ENCODE measurements at places on chromosomes 13 and 19. TPM values are rescaled to one million over a fixed set of nuclear protein-coding genes. Genes with fewer than 3 reads are reported as not detected.

The PSG11 gene
- polyA plus RNA-seq, result not detected

The ZNF728 gene
- not detected for polyA plus RNA-seq

The TMEM145 gene
- 2.2 TPM for polyA plus RNA-seq

- no peak overlapping the region for H3K4me3 ChIP-seq
- no peaks in the 10 kb centered on the region for H3K4me1 ChIP-seq
- no peaks in the 10 kb centered on the region for H3K36me3 ChIP-seq
- DNase-seq, result no peak
Observed at GRCh38 chr19:11658970-11659369, 61.7 kb downstream of the ZNF627 start.

- no peak overlapping the region for H3K4me3 ChIP-seq
- no peaks in the 10 kb centered on the region for H3K27me3 ChIP-seq
- H3K36me3 ChIP-seq, result no peaks in the 10 kb centered on the region
- H3K27ac ChIP-seq, result peak overlapping the region; percentile 38
Observed at GRCh38 chr13:41547251-41548000, 90.1 kb downstream of the RGCC start.

- no peak overlapping the region for H3K27ac ChIP-seq
- no peak for DNase-seq
- no peaks in the 10 kb centered on the region for H3K27me3 ChIP-seq
Observed at GRCh38 chr13:98598043-98598442, 21.1 kb upstream of the STK24 start.

All from pancreas (tissue), 10 donors.